ENCODE measurements at places on chromosomes 5 and 9.

DNA sequence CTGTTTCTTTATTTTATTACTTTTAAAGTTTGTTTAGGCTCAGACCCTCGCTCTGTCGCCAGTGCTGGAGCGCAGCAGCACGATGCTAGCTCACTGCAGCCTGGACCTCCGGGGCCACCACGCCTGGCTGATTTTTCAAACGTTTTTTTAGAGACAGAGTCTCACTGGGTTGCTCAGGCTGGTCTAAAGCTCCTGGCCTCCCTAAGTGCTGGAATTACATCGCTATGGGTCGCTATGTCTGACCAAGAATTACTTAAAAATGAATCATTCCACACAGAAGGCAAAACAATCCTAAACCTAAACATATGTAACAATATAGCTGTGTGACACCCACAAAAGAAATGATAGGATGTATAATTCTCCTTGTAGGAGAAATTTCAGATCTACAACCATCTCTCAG lies 86.9 kb upstream of the SIMC1 start:
- peak; percentile 9 for DNase-seq

DNA sequence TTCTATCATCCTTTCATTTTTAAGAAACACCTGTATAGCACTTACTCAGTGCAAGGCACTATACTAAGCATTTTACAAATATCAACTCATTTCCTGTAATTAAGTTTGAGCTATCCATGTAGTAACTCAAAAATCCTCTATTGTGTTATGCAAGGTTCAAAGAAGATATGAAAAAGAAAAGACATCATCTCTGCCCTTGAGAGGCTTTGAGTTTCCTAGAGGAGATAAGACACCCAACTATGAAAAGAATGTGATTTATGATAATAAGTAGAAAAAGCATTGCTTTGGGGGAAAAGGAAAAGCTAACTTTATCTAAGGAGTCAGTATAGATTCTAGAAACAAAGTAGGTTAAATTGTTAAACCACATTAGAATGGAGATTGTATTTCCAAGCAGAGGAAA lies 14.2 kb upstream of the ZNF608 start:
- DNase-seq = no peak

DNA sequence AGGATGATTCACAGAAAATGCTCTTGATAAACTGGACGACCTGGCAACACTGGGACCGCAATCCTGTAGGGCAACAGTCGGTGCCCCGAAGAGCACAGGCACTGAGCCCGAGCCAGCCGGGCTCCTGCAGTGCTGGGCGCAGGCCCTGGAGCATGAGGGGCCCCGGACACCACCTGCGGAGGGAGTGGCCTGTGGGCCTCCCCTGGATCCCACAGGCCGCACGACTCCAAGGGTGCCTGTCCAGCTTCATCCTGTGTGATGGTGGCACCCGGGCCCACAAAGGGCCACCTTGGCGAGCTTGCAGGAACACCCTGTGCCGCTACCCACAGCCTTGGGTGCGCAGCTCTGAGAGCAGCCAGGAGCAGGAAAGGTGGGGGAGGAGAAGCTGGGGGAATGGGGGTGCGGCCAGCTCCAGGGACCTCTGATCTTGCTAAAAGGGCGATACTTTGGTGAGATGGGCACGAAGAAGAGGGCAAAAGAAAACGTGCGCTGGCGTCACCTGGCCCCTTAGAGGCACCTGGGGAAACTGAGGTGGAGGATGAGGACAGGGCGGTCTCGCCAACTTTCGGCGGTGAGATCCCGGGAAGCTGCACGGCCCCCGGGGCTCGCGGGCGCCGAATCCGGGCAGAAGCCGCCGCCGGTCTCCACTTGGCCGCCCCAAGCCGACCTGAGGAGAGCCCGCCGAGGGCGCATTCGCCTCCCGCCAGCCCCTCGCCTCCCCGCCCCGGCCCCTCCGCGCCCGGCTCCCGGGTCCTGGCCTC lies 722 bp downstream of the TBC1D9B start:
- DNase-seq = peak; percentile 15

DNA sequence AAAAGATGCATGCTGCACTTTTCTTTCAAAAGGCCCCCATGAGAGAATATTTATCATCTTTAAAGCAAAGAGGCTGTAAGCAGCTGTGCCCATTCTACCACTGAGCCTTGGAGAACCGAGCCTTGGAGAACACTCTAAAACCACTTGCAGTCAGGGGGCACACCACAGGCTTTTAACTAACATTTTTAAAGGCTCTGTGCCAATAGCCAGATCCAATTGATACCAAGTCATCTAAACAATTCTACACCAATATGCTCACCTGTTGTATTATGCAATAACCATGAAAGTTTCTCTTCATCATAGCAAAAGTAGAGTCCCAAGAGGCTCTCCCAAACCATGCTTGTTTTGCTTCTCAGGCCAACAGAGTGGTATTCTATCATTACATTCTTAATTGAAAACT lies 1090.5 kb upstream of the SEMA6A start:
- no peak for DNase-seq

DNA sequence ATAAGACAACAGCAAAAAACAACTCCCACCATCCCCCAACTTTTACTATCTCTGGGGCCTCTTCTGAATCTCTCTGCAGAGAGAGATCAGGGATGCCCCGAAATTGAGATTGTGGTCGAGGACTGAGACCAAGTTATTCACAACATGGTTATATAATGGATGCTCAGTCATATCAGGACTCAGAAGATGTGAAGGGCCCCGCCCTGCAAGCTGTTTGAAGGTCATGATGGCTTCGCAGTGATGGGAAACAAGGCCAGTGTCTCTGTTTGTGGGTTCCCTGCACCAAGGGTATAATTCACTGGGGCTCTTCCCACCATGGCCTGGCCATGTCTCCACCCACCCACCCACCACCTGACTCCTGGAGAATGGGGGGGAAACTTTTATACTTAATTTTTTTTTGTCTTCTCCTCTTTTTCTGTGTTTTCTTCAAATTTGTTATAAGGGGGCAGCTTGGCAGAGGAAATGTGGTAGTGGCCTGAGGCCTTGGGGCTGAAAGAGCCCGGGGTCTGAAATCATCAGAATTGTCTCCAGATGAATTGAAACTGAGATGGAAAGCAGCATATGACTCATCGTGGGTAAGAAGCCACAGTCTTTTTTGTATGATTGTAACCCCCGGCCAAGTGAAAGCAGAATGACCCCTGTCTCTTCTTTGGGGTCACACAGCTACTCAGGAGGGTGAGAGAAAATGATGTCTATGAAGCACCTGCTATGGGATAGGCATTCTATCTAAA lies 15.0 kb upstream of the TEX48 start:
- DNase-seq = peak; percentile 34

DNA sequence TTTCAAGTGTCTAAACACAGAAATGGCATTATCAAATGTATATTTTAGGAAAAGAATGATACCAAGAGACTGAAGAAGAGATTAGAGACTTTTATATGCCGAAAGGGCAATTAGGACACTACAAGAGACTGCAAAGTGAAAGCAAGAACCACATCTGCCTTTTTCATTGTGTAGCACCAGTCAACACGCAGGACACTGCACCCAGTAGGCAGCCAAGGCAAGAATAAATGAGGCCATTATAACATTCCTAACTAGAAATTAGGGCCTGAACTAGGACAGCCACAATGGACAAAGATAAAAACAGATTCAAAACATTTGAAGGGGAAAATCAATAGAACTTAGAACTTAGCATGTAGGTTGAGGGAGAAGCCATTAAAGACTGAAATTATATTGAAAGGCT lies 10.8 kb downstream of the CETN3 start:
- no peak for DNase-seq

DNA sequence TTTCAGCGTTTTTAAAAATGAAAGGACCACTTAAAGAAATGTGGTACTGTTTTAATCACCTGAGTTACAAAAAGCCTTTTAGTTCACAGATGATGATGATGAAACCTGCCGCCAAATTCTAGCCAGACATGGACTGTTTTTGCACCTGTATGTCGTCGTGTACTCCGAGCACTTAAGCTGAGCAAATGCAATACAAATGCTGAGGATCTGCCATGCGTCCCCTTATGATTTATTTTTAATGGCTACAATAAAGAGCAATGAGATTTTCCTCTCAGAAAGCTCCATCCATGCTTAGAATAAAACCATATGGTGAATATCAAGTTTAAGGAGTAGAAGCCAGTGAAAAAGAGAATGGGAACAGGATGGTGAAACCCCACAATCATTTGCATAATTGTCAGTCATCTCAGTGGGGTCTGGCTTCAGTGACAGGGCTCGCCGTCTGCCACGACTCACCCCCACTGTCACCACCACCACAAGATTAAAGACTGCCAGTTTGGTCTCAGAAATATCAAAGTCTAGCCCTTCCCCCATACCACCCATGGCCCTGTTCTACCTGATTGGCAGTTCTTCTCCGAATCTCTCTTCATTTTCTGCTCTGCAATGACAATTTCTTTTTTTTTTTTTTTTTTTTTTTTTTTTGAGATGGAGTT lies 159.9 kb downstream of the GOLPH3 start:
- DNase-seq = no peak

DNA sequence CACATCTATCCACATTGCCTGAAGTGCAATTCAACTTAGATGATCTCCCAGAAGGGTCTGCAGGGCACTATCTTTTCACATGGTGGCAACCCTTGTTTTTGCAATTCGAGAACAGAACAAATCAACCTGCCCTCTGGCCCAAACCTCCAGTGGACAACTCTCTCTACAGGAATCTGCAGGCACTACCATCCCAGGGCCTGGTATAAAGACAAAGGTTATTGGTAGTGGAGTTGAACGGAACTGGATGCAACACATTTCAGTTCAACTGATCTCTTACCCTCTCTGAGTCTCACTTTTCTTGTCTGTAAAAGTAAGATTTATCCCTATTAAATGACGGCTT lies 153.2 kb upstream of the EGFLAM start:
- DNase-seq = no peak

Data from choroid plexus epithelial cell (primary cell).